Mammary epithelial cell (primary cell): ENCODE measurements at places on chromosomes 7 and 10. TPM values are rescaled to one million over a fixed set of nuclear protein-coding genes. Genes with fewer than 3 reads are reported as not detected.

OR6V1 gene
- not detected for total RNA-seq

PIK3CG gene
- not detected in 2 replicates for total RNA-seq

NPFFR1 gene
- not detected in 2 replicates for total RNA-seq

OIT3 gene
- total RNA-seq: 0.17 TPM

ZNF12 gene
- total RNA-seq: 21.0 TPM

RBM20 gene
- total RNA-seq: 0.07 TPM in 1 of 2 replicates, not detected in the other

SFTPA2 gene
- not detected for total RNA-seq

SORCS1 gene
- total RNA-seq: not detected in 2 replicates

OLAH gene
- total RNA-seq: 0.67 TPM

GPR158 gene
- total RNA-seq: not detected in 2 replicates

CABCOCO1 gene
- total RNA-seq: not detected

PNLIP gene
- not detected in 2 replicates for total RNA-seq

FEZF1 gene
- not detected for total RNA-seq

NPSR1 gene
- total RNA-seq: not detected in 2 replicates

ADCYAP1R1 gene
- not detected in 2 replicates for total RNA-seq

STEAP1B gene
- total RNA-seq: 0.61 and 1.6 TPM in 2 replicates

ACTA2 gene
- 341 TPM for total RNA-seq

MGMT gene
- total RNA-seq: 11.2 TPM

PNLIPRP1 gene
- total RNA-seq: not detected in 2 replicates

GIMAP5 gene
- total RNA-seq: not detected in 2 replicates

FAM221A gene
- total RNA-seq: 1.2 TPM

MSMB gene
- not detected in 2 replicates for total RNA-seq

FFAR4 gene
- not detected for total RNA-seq

ERLIN1 gene
- total RNA-seq: 39.5 and 44.3 TPM in 2 replicates

CALCR gene
- total RNA-seq: not detected

TFPI2 gene
- total RNA-seq: 360 and 608 TPM in 2 replicates

TMEM270 gene
- total RNA-seq: not detected

PIP gene
- total RNA-seq: not detected in 2 replicates

TPST1 gene
- total RNA-seq: 22.0 and 36.8 TPM in 2 replicates

TAS2R3 gene
- 2.6 and 2.7 TPM in 2 replicates for total RNA-seq

PITRM1 gene
- total RNA-seq: 99.0 TPM

NUPR2 gene
- not detected in 2 replicates for total RNA-seq

ATP6V0E2 gene
- total RNA-seq: 3.6 and 4.4 TPM in 2 replicates

ADAMTS14 gene
- 0.50 TPM for total RNA-seq

CPN1 gene
- not detected for total RNA-seq
